Karpas-422 (cell line): ENCODE measurements at places on chromosomes 16 and 17.

DNA sequence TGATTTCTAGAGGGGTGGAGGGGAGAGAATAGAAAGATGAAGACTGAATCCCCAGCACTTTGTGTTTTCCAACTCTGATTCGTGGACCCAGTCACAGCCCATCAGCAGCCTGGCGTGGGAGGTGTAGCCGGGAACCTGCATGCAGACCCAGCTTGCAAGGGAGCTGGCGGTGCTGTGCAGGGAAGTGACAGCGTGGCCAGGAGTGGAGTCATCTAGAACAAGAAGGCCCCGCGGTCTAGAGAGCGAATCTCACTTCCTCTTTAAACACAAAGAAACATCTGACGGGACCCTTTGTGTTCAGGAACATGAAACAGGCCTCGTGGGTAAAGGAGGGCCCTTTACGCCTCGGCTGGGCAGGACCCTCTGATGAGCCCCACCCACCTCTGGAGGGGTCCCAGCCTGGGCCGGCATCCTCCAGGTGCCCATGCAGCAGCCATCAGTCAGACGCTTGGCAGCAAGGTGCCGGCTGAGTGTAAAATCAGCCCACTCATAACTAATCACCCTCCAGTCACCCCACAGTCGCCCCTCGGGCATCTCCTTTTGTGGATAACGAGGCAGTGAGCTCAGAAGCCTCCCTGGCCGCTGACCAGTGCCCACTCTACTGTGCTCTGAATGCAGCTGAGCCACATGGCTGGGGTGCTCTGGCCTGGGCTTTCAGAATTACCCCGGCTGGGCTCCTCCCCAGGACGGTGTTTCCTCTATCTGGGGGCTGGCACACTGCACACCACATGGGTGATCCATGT, 4.4 kb downstream of the SNAI3 start:
- DNase-seq: peak; percentile 94

DNA sequence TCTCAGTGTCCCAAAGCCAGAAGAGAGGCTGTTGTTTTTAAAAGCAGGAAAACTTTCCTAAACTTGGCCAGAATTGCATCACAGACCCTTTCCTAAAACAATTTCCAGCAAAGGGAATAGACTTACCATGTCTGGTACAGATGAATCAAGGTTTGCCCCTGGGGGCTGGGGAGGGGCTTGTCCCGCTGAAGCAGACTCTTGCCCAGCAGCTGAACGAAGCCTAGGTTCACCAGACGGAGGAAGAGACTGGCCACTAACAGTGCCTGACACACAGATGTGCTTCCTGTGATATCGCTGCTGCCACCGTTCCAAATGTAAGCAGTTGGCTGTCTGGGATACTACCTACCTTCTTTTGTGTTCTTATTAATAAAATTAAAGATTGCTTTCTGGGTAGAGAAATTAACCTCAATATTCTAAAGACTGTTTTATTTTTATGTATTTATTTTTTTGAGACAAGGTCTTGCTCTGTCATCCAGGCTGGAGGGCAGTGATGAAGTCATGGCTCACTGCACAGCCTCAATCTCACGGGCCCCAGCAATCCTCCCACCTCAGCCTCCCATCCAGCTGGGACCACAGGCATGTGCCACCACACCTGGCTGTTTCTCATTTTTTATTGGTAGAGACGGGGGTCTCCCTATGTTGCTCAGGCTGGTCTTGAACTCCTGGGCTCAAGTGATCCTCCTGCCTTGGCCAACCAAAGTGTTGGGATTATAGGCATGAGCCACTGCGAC, 13.5 kb downstream of the PRCD start:
- no peak for DNase-seq

DNA sequence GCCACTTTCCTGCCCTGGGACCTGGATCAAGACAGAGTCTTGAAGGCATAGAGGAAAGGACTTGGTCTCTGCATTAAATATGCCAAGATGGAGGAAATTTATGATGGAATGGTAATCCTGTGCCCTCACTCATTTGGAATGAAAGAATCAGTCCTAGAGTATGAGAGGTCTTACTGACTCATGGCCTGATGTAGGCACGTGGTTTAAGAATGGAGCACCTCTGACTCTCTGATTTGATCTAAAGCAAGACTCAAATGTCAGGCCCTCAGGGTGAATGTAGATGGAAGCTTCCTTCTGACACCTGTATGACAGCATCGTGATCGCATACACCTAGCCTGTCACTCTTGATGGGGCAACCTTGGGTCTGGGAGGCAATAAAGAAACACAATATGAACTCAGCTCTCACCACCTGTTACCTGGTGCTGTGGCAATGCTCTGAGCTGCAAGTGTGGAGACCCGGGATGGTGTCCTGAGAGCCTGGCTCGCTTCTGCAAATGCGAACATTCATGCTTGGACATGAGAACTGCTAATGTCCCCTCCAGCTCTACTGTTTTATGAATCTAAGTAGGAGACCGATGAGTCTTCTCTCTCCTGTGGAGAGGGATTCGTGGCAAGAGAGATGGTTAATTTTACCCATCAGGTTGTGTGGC, 229.9 kb downstream of the ABCC12 start:
- DNase-seq: no peak

DNA sequence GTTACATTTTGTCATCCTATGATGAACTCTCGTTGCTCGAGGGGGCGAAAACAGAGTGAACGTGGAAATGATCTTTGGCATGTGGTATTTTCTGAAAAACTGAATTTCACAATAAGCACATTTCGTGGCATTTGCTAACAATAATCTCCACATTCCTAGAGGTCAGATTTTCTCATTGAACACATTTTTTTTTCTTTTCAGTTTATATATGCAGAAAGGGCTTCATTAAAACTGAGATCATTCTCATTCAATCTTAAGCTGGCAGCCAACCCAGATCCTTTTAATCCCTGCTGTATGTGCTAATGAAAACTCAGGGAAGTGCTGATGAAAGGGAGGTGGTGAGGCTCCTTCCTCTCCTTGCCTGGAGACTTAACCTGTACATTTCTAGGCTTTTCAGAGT, 52.6 kb downstream of the PRKCA start:
- DNase-seq: no peak

GRCh38 chr16:87006789-87007745, 310.1 kb downstream of the C16orf95 start:
- DNase-seq: no peak

DNA sequence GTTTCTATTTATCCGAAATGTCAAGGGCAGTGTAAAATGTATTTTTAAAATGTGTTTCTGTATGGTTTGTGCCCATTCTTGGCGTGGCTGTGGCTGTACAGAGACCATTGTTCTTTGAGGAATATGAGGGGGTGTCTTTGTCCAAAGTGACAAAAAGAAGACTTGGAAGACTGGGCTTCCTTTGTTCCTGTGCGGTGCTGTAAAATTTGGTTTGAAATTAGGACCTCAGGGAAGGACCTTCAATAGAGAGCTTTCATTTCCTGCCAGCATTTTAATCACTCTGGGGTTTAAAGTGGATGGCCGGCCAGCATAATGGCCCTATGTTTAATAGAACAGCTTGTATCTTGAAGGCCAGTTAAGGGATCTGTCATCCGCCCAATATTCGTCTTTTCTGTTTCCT, 190.1 kb upstream of the TBX2 start:
- DNase-seq: no peak

DNA sequence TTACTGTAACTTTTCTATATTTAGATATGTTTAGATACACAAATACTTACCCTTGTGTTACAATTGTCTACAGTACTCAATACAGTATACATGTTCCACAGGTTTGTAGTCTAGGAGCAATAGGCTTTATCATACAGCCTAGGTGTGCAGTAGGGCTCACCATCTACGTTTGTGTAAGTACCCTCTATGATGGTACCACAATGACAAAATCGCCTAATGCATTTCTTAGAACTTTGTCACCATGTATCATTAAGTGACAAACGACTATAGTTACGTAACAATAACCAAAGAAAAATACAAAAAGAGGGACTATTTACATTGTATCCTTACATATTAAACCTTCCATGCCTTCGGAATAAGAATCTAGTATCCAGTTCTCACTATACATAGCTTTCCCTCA, 8.0 kb downstream of the STAT5B start:
- DNase-seq: peak; percentile 40

GRCh38 chr17:64780096-64781013, 118.2 kb upstream of the SMURF2 start:
- no peak for DNase-seq

- peak; percentile 88 for DNase-seq
These were observed at the start of gene DNAH2 for GRCh38 chr17:7716901-7717755. TSS of gene DNAH2 (plus strand) at chr17:7717744. CDS start at chr17:7719735, 1,991 bp downstream.

GRCh38 chr17:63480826-63481487, 4.1 kb downstream of the ACE start:
- DNase-seq: peak; percentile 84

DNA sequence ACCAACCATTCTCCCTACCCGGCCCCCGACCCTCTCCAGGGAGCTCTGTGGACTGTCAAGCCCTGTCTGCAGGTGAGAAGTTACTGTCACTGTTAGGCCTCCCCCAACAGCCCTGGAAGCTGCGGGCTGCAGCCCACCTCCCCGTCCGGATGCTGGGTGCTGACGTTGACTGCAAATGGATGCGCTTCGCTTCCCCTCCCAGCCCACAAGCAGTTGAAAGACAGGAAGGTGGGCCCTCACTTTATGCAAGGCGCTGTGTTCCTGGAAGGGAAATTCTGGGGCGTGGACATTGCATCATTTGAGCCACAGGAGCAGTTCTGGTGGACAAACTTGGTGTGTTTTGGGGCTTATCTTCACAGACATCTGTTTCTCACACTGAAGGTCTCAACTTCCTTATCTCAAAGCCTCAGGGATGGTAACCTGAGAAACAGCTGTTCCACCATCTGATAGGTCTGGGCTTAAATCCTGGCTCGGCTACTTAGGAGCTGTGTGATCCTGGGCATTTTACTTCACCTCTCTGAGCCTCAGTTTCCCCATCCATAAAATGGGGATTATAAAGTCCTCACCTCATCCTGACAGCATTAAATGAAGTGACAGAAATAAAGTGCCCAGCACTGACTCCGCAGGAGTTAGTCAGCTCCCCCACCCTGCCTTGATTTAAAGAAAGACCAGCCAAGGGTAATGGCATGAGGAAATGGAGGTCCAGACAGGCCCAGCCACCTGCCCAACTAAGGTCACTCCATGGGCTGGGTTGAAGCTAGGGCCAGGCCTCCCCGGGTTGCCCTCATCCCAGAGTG, 4.6 kb upstream of the DRC7 start:
- DNase-seq: no peak

- peak; percentile 59 for DNase-seq
These were observed 7.7 kb downstream of the RTN4RL1 start for GRCh38 chr17:2017274-2017941.

DNA sequence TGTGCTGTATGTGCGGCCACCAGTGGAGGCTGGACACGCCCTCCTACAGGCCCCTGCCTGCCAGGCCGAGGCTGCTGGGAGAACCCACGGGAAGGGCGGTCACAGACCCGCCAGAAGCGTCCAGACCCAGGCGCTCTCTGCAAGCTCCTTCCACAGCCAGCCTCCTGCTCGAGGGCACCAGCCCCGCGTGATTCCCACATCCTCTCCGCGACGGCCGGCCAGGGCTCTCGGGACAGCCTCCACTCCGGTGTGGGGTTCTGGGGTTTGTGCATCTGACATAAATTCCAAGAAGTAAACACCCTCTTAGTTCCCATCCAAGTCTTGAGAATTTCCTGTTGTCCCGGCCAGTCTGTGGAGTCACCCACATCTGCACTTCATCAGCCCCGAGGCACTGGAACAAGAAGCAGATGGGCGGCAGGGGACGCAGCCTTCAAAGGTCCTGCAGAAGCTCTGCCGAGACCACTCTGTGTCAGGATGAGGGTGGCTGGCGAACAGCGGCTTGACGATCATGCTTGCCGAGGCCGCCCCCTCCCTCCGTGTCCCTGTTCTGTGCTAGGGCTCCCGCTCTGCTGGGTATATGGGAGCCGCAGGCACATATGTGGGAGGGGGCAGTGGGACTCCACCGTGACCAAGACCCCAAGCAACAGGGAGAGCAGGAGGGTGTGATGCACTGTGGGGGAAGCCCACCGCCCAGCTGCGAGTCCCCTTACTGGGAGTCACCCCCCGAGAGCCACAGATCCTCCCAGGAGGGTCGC, 2.4 kb upstream of the TMEM204 start:
- DNase-seq: no peak

- no peak for DNase-seq
These were observed 558 bp upstream of the ZFHX3 start for GRCh38 chr16:73048292-73049080.

GRCh38 chr16:69520800-69521602, 44.8 kb upstream of the NFAT5 start:
- DNase-seq: peak; percentile 40

DNA sequence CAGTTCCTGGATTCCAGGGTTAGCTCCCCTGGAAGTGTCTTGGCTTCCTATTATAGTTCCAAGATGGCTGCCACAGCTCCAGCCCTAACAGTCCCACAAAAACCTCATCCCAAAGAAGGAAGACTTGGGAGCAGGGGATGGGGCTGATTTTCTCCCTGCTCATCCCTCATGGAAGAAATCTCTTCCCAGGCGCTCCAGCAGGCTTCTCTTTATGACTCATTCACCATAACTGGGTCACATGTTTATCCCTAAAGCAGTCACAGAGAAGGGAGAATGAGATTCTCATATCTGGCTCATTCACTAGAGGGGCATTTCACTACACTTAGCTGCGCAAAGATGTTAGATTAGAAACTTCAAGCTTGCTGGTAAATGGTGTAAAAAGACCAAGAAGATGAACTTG, 206.5 kb upstream of the IRX3 start:
- no peak for DNase-seq

GRCh38 chr17:2138318-2138717, 83.4 kb downstream of the HIC1 start:
- DNase-seq: peak; percentile 61

- DNase-seq: no peak
These were observed 2.3 kb downstream of the KSR1 start for GRCh38 chr17:27458524-27458908.

GRCh38 chr16:398561-399339, 1.8 kb downstream of the NME4 start:
- peak; percentile 44 for DNase-seq

- DNase-seq: no peak
These were observed 30.5 kb downstream of the CUEDC1 start for GRCh38 chr17:57924677-57925076.

DNA sequence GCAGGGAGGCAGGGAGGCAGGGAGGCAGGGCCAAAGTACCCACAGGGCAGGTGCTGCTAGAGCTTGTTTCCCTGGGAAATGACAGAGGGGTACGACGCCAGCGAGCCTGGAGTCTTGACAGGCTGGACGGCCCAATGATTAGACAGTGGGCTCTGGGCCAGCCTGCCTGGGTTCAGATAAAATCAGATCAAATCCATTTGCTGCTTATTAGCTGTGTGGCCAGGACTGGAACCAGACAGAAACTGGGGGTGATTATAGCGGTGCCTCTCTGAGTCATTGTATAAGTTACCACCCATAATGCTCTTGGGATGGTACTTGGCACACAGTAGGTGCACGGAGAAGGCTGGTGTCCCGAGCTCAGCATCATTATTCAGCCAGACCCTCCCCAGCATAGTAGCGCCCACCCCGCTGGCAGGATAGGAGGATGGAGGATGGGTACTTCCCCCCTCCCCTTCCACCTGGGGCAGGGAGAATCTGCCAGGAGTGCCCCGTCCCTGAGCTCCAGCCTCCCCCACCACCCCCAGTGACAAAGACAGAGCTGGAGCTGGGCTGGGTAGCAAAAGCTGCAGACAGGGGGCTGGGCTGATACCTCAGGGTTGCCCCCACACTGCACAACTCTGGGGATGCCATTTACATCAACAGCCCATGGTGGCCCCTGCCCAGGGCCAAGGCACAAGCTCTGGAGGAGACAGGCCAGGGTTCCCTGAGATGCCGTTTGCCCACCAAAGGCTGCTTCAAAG, 77.6 kb upstream of the TNRC6C start:
- DNase-seq: no peak

- DNase-seq: peak; percentile 74
These were observed 117.0 kb downstream of the RAB11FIP4 start for GRCh38 chr17:31508288-31509094.
